ENCODE measurements at places on chromosomes 5 and 9.
A peak's percentile ranks its signal among the peaks of the same experiment; 100 is the strongest.

- no peak for DNase-seq
Measured at GRCh38 chr9:123344192-123344949, 11.6 kb upstream of the CRB2 start.

GRCh38 chr9:122370869-122371755 is at the start of gene PTGS1:
Gene PTGS1 (plus strand): TSS chr9:122371024. CDS start chr9:122371085, 61 bp downstream.
- no peak for DNase-seq

GRCh38 chr5:149073213-149073612 is 10.4 kb upstream of the SH3TC2 start:
- DNase-seq: no peak

DNA sequence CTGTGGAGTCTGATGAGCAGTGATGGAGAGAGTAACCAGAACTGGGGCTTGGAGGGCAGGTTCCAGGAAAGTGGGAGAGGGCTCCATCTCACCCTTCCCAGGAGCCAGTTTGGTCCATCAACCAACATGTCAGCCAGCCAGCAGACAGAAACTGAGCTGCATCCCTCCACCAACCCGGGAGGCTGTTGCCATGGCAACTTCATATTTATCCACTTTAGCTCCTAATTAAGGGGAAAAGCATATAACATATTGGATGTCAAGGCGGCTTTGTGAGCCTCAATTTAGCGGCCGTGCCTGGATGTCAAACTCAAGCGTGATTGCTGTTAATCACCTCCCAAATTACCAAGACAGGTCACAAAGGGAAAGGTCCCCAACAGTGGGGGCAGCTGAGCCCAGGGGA is 81.5 kb upstream of the ARAP3 start:
- DNase-seq: no peak

GRCh38 chr5:167696558-167697314 is 594.7 kb upstream of the WWC1 start:
- no peak for DNase-seq

DNA sequence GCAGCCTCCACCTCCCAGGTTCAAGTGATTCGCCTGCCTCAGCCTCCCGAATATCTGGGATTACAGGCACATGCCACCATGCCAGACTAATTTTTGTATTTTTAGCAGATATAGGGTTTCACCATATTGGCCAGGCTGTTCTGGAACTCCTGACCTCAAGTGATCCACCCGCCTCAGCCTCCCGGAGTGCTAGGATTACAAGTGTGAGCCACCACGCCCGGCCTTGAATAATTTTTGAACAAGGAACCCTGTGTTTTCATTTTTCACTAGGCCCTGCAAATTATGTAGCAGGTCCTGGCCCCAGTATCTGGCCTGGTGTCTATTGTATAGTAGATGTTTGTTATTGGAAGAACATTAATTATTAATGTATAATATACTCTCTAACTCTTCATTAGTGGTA is 140.7 kb downstream of the PIK3R1 start:
- DNase-seq: no peak

- no peak for DNase-seq
Measured at GRCh38 chr9:96491880-96492525, 42.0 kb downstream of the HABP4 start.

DNA sequence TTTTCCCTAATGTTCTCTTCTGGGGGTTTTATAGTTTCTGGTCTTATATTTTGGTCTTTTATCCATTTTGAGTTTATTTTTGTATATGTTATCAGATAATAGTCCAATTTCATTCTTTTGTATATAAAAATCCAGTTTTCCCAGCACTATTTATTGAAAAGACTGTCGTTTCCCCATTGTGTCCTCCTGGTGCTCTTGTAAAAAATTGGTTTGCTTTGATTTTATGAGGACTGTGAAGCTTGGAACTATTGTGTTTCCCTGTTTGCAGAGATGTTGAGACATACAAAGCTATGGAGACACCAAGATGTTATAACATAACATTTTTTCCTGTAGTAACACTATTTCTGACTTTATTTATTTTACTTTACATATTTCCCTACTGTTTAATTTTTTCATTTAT is 163.3 kb upstream of the TUT7 start:
- DNase-seq: no peak

- DNase-seq: no peak
Measured at GRCh38 chr9:84557751-84558150, 111.8 kb upstream of the NTRK2 start.

GRCh38 chr5:158392753-158393152 is 533.8 kb upstream of the CLINT1 start:
- no peak for DNase-seq

DNA sequence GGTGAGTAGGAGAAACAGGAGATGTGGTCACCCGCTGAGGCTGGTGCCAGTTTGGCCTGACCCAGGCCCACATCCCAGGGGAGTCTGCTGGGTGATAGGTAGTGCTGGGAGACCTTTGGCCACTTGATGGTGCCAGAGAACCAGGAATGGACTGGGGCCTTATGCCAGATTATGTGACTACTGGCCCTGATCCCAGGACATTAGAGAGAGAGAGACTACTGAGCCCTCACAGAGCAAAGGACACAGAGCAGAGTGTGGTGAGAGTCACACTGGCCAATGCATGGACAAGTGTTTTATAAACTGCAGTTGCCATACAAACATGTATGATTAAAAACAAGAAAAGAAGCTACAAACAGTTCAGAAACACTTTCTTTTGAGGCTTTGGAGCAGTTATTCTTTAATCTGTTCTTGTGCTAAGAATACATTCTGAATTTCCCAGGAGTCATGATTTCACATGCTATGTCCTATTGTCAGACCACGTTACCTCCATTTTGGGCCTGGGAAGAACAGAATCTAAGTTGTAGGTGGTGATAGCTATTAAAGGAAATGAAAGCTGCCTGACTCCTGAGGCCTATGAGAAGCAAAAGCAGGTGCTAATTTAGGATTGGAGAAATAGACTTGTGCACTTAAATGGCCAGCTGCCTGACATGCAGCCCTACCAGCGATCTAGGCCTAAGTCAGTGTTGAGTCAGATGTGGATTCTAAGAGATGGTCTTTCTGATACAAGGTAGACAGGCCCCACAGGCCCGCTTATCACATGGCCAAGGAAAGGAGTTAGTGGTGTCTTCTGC is 32.6 kb upstream of the TMOD1 start:
- peak; percentile 23 for DNase-seq

DNA sequence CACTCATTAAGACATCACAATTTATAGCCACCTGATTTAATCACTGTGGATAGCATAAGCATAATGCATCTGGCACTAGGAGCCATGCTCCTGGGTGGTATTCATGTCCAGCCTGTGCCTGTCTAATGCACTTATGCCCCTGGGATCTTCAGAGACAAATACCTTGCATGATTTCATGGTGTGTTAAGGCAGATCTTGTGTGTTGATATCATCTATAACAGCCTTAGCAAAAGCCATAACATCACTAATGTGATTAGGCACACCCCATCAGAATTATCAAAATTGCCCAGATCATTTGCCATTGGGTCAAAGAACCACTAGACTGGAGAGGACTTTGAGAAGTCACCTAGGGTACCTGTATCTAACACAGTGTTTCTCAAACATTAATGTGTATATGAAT is 43.7 kb upstream of the SELENOP start:
- no peak for DNase-seq

GRCh38 chr9:31302620-31303418 is 1081.6 kb upstream of the ACO1 start:
- no peak for DNase-seq

DNA sequence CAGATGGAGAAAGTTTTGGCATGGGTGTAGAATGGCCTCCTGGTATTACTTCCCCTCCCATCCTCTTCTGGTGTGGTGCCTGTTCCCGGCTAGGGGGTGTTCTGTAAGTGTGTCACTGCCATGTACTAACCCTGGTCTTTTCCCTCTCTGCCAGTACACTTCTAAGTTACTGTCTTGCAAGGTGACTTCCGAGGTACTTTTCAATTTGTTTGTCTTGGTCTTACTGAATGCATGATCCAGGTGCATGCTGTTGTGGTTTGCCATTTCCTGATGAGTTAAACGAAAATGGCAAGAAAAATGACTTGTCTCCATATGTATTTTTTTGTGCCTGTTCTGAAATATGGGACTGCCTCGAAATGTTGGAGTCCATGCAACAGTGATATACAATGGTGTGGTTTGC is 46.0 kb downstream of the C9orf152 start:
- DNase-seq: no peak

- no peak for DNase-seq
Measured at GRCh38 chr5:76399268-76399667, 3.8 kb upstream of the IQGAP2 start.

- no peak for DNase-seq
Measured at GRCh38 chr9:8208465-8208864, 408.9 kb upstream of the DMAC1 start.

- no peak for DNase-seq
Measured at GRCh38 chr9:121876658-121877271, 216.3 kb downstream of the TTLL11 start.

DNA sequence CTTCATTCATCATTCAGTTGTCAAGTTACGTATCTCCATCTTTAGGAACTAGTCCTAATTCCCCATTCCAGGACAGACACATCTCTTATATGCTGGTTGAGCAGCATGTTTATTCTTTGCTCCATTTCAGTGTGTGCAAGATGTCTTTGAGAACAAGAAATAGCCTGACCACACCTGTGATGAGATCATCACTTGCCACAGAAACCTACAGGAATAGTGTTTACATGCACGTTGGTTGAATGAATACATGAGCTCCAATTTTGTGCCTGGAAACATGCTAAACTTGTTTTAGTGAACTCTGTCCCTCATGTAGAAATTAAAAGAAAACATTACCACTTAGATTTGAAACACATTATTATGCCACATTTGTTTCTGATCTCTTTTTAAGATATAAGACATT is 489.1 kb downstream of the CDH18 start:
- DNase-seq: no peak

DNA sequence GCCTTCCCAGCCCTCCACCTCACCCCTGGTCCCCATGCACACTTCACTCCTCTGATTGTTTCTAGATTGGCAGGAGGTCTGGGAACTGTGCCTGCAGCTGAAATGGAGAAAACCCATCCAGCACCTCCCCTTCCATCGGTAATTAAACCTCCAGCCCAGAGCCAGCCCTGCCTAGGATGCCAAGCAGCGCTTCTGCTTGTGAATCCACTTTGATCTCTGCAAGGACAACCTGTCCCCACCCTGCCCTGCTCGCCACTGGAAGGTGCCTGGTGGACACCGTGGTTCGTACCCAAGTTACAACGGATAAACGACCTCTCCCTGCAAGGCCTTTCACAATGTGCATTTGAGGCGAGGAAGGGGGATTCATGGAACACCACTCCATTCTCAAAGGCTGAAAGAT is 50.6 kb downstream of the IRX2 start:
- no peak for DNase-seq

DNA sequence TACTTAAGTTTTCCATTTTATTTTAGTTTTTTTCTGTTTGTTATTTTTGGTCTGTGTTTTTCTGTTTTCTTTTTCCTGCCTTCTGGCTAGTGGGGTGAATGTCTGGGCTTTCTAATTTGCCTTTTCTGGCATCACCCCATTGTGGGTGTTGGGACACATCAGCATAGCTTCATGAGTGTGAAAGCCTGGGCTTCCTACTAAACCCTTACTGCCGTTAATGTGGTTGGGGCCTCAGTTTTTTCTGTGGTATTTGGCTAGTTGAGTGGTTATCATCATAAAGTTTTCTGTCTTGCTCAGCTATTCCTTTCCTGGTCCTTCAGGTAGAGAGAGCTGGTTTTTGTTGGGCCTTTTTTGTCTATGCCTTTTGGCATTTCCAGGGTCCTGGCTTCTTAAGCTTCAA is 21.4 kb downstream of the C5orf47 start:
- no peak for DNase-seq

DNA sequence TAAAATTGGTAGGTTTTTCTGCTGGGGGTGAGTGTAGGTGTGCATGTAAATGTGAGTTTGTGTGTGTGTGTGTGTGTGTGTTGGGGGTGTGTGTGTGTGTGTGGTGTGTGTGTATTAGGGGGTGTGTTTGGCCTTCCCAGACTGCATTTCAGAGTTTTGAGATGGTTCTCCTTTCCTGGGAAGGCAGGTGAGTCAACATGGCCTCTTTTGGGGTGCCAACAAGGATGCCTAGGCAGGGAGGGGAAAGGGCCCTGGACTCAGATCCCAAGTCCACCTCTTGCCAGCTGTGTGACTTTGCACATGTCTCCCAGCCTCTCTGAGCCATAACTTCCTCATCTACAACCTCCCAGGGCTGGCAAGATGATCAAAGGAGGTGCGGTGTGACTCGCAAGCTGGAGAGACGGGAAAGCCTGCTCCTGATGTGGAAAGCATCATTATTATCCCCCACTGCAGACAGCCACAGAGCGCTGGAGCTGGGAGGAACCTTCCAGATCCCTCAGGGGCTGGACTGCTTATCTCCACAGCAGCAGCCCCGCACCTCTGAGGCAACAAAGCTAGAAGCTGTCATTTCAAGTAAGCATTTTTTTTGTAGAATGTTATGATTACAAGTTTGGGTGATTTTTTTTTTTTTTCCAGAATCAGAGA is 63.5 kb upstream of the TBC1D2 start:
- DNase-seq: no peak

DNA sequence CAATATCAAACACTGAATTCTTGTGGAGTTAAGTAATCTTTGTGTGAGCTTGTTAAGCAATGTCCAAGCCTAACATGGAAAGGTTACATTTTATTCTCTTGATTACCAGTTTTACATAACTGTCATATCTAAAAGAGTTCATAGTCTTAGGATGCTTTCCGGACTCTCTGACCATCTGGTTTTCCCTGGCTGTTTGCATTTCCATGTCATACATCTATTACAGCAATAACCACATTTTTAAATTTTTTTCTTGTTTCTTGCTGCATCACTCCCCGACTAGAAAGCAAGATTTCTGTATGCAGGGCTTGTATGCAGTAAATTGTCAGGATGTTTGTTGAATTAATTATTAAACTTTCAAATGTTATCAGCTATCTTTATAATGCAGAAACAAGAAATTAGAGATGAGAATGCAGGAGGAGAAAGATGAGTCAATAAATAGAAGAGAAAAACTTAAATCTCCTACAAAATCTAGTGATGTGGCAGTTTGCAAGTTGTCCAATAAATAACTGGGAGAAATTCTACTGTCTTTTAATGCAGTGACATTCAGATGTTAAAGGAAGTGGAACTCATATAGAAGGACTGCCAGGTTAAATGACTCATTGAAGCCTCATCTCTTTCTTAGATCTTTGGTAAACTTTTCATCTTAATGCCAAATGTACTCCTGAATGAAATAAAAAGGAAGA is 179.6 kb upstream of the SGCD start:
- no peak for DNase-seq

Measured in stimulated activated CD4-positive, alpha-beta T cell treated with anti-CD3 and anti-CD28 coated beads, Interleukin-12 subunit alpha, Interleukin-12 subunit beta, amount 100 ng/mL, for 48 hours (primary cell).